Naive thymus-derived CD4-positive, alpha-beta T cell (primary cell): ENCODE measurements at places on chromosomes 16 and 17. TPM values are rescaled to one million over a fixed set of nuclear protein-coding genes. Genes with fewer than 3 reads are reported as not detected.

The RARA gene
- polyA plus RNA-seq, result 16.5 TPM

The KCTD11 gene
- polyA plus RNA-seq, result 1.1 TPM

The EVI2A gene
- polyA plus RNA-seq, result 68.3 TPM

The SLC16A13 gene
- 3.5 TPM for polyA plus RNA-seq

The ZNF423 gene
- not detected for polyA plus RNA-seq

The NPIPB13 gene
- polyA plus RNA-seq, result 0.85 TPM
